ENCODE measurements at places on chromosomes 7 and 10. TPM values are rescaled to one million over a fixed set of nuclear protein-coding genes. Genes with fewer than 3 reads are reported as not detected.

DNA sequence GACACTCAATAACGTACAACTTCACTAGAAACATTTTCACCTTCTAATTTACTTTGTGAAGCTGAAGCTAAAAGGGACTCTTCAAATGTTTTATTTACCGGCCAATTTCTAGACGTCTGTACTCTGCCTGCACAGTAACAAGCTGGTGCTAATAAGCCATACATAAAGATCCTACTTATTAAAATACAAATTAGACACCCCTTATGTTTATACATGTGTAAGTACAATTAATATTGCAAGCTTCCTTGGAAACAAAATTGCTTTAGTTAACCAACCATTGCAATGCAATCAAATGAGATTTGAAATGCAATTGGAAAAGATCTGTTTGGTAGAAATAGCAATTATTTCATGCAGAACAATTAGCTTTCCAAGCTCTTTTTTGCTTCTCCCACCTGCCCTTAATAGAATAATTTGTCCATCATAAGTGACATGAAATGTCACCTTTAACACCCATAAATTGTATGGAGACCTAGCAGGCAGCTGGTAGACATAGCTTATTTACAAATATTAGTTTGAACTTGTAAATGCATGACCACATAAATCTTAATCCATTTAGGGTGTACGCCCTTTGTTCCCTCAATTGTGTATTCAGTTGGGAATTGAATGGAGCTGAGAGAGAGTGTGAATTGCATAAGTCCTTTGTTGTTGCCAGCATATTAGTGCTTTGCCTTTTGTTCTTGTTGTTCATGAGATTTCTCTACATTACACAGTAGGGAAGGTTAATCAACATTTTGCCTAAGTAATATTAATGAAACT is 277.1 kb downstream of the CACNA2D1 start:
- H3K4me3 ChIP-seq: no peak overlapping the region
- H3K27ac ChIP-seq: no peak overlapping the region
- no peaks in the 10 kb centered on the region for H3K4me1 ChIP-seq
- DNase-seq: no peak
- H3K36me3 ChIP-seq: no peaks in the 10 kb centered on the region

- no peak overlapping the region for H3K4me3 ChIP-seq
- H3K27ac ChIP-seq: no peak overlapping the region
- peaks cover 4% of the 10 kb centered on the region for H3K4me1 ChIP-seq
- H3K27me3 ChIP-seq: no peaks in the 10 kb centered on the region
- no peak for DNase-seq
Measured at GRCh38 chr7:137975768-137976167, 26.1 kb downstream of the CREB3L2 start.

- no peaks in the 10 kb centered on the region for H3K36me3 ChIP-seq
- H3K4me1 ChIP-seq: peaks cover 7% of the 10 kb centered on the region
- no peak for DNase-seq
Measured at GRCh38 chr7:117113871-117114270, 160.6 kb downstream of the ST7 start.

DNA sequence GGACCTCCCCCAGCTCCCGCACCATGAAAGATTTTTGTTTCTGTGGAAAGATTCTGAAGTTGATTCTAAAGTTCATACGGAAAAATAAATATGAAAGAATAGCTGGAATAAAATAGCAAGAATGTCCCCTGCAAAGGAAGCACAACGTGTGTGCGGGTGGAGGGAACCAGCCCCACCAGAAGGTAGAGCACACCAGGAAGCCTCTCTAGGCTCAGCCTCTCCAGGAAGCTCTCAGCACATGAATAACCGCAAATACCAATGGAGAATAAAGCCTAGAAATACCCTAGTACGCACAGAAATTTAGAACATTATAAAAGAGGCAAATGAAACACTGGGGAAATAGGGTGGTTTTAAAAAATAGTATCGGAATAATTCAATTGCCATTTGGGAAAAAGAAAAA is 24.6 kb upstream of the FAM170B start:
- H3K4me1 ChIP-seq: no peaks in the 10 kb centered on the region
- H3K4me3 ChIP-seq: no peak overlapping the region
- no peaks in the 10 kb centered on the region for H3K36me3 ChIP-seq
- DNase-seq: no peak
- H3K27me3 ChIP-seq: no peaks in the 10 kb centered on the region
- no peak overlapping the region for H3K27ac ChIP-seq

GRCh38 chr10:102552533-102552932 is 48.8 kb downstream of the SUFU start:
- no peak for DNase-seq
- H3K27ac ChIP-seq: no peak overlapping the region
- no peaks in the 10 kb centered on the region for H3K36me3 ChIP-seq
- H3K27me3 ChIP-seq: no peaks in the 10 kb centered on the region

- no peak overlapping the region for H3K4me3 ChIP-seq
- H3K27ac ChIP-seq: peak overlapping the region; percentile 56
- H3K27me3 ChIP-seq: no peaks in the 10 kb centered on the region
Measured at GRCh38 chr10:79184145-79184625, 115.4 kb downstream of the ZMIZ1 start.

GRCh38 chr7:41256186-41256945 is 446.5 kb downstream of the INHBA start:
- H3K36me3 ChIP-seq: no peaks in the 10 kb centered on the region
- H3K4me3 ChIP-seq: no peak overlapping the region
- H3K27me3 ChIP-seq: no peaks in the 10 kb centered on the region
- no peak for DNase-seq

DNA sequence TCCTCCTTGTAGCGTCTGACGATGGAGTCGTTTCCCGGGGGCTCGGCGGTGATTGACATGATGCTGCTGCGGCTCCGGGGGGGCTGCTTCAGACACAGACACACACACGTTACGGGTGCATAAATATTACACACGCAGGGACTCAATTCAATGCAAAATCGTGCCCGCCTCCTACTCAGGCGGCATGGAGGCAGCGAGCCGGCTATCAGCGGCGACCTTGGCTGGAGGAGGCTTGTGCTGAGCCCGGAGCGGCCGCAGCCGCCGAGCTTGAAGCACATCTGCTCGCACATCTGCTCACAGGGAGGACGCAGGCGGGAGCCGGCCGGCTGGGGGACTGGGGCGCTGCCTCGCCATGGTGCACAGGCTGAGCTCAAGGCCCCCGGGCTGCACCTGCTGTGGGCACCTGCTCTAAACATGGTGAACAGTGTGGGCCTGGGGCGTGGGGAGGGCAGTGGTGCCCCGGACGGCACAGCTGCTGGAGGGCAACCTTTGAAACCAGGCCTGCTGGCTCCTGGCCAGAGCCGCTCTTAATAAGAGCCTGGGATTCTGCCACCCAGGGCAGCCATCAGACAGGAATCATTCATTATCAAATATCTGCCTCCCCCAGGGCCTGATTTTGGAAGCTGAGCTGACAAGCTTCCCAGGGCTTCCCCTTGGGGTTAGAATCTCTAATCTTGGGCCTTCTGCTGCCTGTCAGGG is 84.7 kb upstream of the GNA12 start:
- no peaks in the 10 kb centered on the region for H3K4me1 ChIP-seq
- H3K4me3 ChIP-seq: no peak overlapping the region
- no peaks in the 10 kb centered on the region for H3K36me3 ChIP-seq
- H3K27me3 ChIP-seq: no peaks in the 10 kb centered on the region
- no peak overlapping the region for H3K27ac ChIP-seq

DNA sequence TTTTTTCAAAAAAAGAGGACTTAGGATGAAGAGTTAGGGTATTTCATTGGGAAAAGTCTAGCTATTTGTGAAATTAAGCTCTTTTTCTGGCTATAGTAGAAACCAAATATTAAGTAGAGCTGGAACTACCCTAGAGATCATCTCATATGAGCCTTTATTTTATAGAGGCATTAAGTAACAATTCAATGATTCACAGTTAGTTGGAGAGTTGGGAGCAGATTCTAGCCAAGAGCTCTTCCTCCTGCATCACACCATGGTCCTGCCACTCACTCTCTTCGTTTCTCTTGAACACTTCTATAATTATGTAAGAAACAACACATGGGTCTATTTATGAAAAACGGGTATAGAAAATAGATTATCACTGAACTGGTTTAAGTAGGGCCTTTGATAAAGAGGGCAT is 76.1 kb upstream of the ANK3 start:
- no peaks in the 10 kb centered on the region for H3K27me3 ChIP-seq
- H3K27ac ChIP-seq: no peak overlapping the region
- no peaks in the 10 kb centered on the region for H3K4me1 ChIP-seq
- H3K4me3 ChIP-seq: no peak overlapping the region
- no peak for DNase-seq
- no peaks in the 10 kb centered on the region for H3K36me3 ChIP-seq

GRCh38 chr7:106075937-106076336 is 36.2 kb downstream of the SYPL1 start:
- peaks cover 12% of the 10 kb centered on the region for H3K4me1 ChIP-seq
- no peaks in the 10 kb centered on the region for H3K36me3 ChIP-seq
- H3K27me3 ChIP-seq: no peaks in the 10 kb centered on the region
- H3K27ac ChIP-seq: no peak overlapping the region
- DNase-seq: no peak

GRCh38 chr7:69126896-69127479 is 471.3 kb upstream of the AUTS2 start:
- no peaks in the 10 kb centered on the region for H3K4me1 ChIP-seq
- H3K27ac ChIP-seq: no peak overlapping the region
- no peaks in the 10 kb centered on the region for H3K36me3 ChIP-seq
- no peak overlapping the region for H3K4me3 ChIP-seq
- no peaks in the 10 kb centered on the region for H3K27me3 ChIP-seq

DNA sequence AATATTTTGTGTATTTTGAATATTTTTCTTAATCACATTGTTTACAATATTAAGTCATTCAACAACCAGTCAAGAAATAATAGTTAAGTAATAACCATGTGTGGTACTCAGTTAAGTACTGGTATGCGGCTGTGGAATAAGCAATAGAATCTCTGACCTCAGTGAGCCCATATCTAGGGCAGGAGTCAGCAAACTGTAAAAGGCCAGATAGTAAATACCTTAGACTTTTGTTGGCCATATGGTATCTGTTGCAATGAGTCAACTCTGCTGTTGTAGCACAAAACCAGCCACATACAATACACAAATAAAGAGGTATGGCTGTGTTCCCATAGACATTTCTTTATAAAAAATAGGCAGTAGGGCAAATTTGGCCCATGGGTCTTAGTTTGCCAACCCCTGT is 311.6 kb upstream of the SEMA3A start:
- no peak overlapping the region for H3K27ac ChIP-seq
- no peaks in the 10 kb centered on the region for H3K4me1 ChIP-seq
- no peak overlapping the region for H3K4me3 ChIP-seq
- DNase-seq: no peak

- no peak for DNase-seq
- no peaks in the 10 kb centered on the region for H3K36me3 ChIP-seq
- H3K27me3 ChIP-seq: no peaks in the 10 kb centered on the region
- no peaks in the 10 kb centered on the region for H3K4me1 ChIP-seq
- H3K27ac ChIP-seq: no peak overlapping the region
- H3K4me3 ChIP-seq: no peak overlapping the region
Measured at GRCh38 chr10:132833421-132834111, 47.6 kb upstream of the NKX6-2 start.

DNA sequence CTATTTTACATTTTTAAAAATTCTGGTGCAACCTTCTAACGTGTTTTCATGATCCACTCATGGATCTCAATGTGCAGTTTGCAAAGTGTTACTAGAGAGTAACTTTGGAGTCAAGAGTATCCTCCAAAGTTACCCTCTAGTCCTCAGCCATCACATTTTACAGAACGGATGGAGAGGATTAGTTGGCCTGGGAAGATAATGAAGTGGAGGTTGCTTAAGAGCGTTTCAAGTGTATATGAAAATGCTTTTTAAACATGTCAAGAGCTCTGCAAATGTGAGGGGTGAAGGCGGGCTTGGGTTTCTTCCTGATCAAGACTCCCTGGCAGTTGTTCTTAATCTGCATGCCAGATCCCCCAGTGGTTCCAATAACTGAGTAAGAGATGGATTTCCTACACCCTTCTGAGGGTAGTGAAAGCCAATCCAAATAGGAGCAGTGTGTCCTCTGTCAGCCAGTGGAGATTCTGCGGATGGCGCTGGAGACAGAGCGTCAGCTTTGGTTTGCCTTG is 299.4 kb upstream of the NPVF start:
- H3K4me3 ChIP-seq: no peak overlapping the region
- H3K27me3 ChIP-seq: no peaks in the 10 kb centered on the region
- no peaks in the 10 kb centered on the region for H3K36me3 ChIP-seq

- no peak for DNase-seq
- no peak overlapping the region for H3K4me3 ChIP-seq
- no peak overlapping the region for H3K27ac ChIP-seq
Measured at GRCh38 chr7:105765846-105766245, 110.6 kb downstream of the ATXN7L1 start.

DNA sequence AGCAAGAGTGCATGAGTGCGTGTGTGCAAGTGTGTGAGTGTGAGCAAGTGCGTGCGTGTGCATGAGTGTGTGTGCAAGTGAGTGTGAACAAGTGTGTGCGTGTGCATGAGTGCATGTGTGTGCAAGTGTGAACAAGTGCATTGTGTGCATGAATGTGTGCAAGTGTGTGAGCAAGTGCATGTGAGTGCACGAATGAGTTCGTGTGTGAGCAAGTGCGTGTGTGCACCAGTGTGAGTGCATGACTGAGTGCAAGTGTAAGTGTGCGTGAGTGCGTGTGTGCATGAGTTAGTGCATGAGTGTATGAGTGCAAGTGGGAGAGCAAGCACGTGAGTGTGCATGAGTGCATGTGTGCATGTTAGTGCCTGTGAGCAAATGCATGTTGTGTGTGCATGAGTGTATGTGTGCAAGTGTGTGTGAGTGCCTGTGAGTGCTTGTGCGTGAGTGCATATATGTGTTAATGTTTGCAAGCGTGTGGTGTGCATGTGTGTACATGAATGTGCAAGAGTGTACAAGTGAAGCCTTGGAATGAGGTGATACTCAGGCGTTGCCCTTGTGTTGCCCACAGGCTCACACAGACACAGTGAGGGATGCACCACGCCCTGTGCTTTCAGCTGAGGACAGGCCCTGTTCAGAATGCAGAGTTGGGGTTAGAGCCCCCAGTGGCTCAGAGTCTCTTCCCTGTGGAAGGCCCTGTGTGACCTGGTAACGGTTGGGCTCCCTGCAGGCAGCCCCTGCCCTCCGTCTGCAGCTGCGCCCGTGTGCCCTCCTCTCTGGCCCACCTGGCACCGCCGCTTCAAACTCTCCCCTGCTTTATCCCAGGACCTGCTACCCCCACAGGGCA is 97.1 kb downstream of the NKX6-2 start:
- peaks cover 8% of the 10 kb centered on the region for H3K4me1 ChIP-seq
- H3K4me3 ChIP-seq: no peak overlapping the region
- H3K27ac ChIP-seq: no peak overlapping the region
- no peaks in the 10 kb centered on the region for H3K36me3 ChIP-seq

WDR86 gene
- polyA plus RNA-seq: 0.99 TPM

ADCY1 gene
- polyA plus RNA-seq: 4.3 TPM

HACD1 gene
- polyA plus RNA-seq: 3.7 TPM

NAMPT gene
- polyA plus RNA-seq: 24.5 TPM

GBX1 gene
- not detected for polyA plus RNA-seq

EVX1 gene
- 0.05 TPM for polyA plus RNA-seq

PPP1R3A gene
- not detected for polyA plus RNA-seq

ASIC3 gene
- 8.7 TPM for polyA plus RNA-seq

OGA gene
- polyA plus RNA-seq: 29.8 TPM

RARRES2 gene
- polyA plus RNA-seq: 184 TPM

SOSTDC1 gene
- not detected for polyA plus RNA-seq

Data from pancreas (tissue), 10 donors.